ENCODE measurements at places on chromosomes 3 and 15.

DNA sequence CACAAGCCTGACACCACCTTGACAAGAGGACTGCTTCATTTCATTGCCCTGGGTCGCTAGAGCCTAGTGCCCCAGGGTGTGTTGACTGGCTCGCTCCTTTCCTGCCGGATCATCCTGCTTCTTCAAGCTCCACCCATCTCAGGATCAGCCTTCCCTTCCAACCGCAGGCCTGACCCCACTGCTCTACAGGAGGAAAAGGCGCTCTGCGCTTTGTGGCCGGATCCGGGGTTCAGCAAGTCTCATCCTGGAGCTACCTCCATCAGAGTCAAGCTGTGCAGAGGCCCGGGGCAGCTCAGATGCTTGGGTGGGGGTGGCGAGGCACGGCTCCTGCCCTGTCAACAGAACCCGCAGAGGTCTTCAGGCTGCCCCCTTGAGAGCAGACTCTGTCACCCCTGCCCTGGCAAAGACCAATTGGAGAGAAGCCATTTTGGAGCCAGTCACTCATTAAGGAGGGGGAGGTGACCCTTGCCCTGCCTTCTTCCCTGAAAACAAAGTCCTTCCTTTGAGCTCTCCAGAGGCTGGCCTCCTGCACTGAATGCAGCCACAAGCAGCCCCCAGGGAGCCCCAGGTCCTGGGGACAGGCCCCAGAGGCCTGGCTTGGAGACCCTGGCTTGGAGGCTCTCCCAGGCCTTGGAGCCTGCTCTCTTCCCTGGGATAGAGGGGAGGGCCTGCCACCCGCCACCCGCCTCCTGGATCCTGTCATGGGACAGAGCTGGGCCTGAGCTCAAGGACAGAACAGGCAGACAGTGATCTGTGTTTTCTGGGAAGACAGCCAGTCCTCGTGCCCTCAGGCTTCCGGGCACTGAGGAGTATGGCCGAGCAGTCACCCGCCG lies 80.3 kb downstream of the CPN2 start:
- DNase-seq, result no peak

- no peak for DNase-seq
These were observed 184.8 kb upstream of the P2RY1 start for GRCh38 chr3:152650177-152650576.

GRCh38 chr3:105848821-105849220 lies 20.0 kb downstream of the CBLB start:
- no peak for DNase-seq

DNA sequence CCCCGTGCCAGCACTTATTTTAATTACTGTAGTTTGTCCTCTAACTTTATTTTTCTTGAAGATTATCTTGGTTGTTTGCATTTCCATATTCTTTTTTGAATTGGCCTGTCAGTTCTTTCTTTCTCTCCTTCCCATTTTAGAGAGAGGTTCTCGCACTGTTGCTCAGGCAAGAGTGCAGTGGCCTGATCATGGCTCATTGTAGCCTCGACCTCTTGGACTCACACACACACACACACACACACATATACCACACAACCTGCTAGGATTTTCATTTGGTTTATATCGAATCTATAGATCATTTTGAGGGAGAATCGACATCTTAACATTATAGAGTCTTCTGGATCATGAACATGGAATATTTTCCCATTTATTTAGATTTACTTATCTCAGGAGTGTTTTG lies 8.7 kb downstream of the FEM1B start:
- no peak for DNase-seq

GRCh38 chr15:75306188-75306587 lies 23.6 kb downstream of the GOLGA6D start:
- no peak for DNase-seq

GRCh38 chr3:111593666-111594065 lies 1.5 kb downstream of the ZBED2 start:
- no peak for DNase-seq

GRCh38 chr15:27833974-27834373 lies 265.1 kb downstream of the OCA2 start:
- DNase-seq, result no peak

DNA sequence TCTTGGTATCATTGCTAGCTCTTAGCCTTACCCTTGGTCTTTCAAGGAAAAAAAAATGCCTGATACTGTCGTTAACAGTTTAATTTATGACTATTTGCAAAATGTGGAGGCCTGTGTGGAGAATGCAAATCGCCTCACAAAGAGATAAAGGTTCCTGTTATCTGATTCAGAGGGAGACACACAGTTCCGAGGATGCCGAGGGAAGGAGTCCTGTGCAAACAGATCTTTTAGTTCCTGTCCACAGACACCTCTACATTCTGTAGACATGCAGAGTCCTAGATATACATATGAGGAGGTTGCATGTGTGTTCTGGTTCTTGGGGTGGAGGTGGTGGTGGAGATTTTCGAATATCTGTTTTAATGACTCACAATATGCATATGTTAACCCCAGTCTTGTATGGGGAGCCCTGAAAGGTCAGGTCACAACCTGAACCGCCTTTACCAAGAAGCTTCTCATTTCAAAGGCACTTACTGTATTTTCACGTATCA lies 5.7 kb downstream of the NR2F2 start:
- DNase-seq, result no peak

GRCh38 chr3:28617821-28618220 lies 269.2 kb upstream of the AZI2 start:
- no peak for DNase-seq

DNA sequence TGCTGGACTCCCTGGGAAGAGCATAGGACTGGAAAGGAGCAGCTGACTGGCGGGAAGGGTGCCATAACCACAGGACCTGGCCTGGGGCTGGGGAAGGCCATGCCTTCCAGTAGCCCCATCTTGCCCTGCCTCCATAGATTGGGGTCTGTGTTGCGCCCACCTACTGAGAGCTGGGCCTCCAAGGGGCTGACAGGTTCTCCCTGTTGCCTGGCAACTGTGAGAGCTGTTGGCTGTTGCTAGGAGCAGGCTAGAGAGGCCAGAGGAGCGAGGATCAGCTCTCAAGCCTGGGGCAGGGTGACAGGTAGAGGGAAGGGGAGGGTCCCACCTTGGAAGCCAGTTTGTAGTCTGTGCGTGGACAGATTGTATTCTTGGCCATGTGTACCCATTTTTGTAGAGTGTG lies 2.8 kb upstream of the GNAI2 start:
- DNase-seq, result no peak

DNA sequence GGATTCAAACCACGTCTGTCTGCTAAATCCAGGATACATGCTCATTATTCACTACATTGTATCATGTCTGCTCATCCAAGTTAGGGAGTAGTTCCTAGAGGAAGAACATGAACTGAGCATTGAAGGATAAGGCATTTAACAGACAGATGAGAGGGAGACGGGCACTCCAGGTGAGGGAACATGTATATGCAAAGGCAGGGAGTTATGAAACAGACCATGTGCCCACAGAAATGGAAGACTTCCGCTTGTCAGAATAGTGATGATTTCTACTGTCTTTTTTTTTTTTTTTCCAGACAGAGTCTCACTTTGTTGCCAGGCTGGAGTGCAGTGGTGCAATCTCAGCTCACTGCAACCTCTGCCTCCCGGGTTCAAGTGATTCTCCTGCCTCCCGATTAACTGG lies 5.0 kb upstream of the NDUFAF1 start:
- DNase-seq, result no peak

- no peak for DNase-seq
These were observed 102.8 kb downstream of the EEFSEC start for GRCh38 chr3:128256131-128256530.

GRCh38 chr3:30311781-30312180 lies 294.6 kb upstream of the TGFBR2 start:
- no peak for DNase-seq

GRCh38 chr3:192931825-192932224 lies 14.2 kb upstream of the MB21D2 start:
- DNase-seq, result no peak

DNA sequence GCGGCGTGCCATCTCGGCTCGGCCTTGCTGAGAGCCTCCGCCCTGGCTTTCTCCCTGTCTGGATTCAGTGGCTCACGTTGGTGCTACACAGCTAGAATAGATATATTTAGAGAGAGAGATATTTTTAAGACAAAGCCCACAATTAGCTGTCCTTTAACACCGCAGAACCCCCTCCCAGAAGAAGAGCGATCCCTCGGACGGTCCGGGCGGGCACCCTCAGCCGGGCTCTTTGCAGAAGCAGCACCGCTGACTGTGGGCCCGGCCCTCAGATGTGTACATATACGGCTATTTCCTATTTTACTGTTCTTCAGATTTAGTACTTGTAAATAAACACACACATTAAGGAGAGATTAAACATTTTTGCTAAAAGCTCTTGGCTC lies 54.1 kb downstream of the PLXNA1 start:
- no peak for DNase-seq

DNA sequence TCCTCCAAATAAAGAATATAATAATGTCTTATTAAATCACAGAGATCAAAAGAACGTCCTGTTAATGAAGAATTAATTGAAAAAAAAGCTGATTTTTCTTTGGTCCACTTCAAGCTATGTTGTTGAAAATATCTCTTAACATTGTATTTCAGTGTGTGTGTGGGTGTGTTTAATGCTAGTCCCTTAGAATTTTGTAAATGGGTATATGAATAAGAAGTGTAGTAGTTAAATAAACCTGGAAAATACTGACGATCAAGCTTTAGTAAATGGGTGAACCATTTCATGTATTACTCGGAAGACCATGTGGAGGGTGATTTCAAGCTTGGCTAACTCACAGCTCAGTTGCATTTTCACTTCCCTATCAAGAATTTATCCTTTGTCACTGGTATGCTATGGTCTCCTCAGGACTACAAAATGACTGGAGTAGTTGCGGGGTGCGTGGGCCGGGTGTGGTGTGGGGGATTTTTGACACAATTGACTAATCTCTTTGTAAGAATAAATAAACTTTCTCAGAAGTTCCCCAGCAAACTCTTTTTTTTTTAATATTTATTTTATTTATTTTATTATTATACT lies 586.4 kb downstream of the GRM7 start:
- DNase-seq, result no peak

GRCh38 chr3:108305484-108306172 lies 9.3 kb downstream of the HHLA2 start:
- no peak for DNase-seq

DNA sequence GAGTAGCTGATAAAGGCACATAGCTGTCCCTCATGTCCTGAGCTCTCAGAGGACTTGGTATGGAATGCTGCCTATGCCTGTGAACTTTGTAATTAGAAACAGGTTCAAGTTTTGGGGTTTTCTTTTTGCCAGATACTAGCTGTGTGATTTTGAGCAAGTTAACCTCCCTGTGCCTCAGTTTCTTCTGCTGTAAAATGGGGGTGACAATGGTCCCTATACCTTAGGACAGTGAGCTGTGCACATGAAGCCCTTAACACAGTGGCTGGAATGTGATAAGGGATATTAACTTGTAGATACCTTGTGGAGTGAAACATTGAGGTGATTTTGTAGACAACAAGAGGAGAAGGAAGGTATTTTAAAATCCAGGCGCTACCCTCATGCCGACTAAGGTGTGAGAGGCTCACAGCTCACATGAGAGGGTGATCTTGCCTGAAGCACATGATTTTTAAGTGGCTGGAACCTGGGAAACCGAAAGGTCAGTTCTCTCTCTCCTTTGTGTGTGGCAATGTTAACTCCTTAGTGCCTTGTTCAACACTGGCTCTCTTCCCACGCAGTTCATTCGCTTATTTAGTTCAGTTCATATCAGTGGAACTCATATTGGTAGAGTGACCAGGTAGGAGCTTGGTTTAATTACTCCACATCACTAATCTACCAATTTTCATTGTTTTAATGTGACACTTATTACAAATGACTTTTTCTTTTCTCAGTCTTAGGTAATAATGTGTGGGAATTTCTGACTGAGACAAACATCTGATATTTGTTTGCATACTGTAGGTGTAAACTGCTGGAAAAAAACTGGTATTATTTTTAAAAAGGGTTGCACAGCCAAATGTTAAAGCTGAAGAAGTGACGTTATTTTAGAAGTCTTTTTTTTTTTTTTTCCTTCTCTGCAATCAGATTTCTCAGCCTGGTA lies 236.2 kb downstream of the ITPR1 start:
- no peak for DNase-seq

GRCh38 chr15:39888243-39888642 lies 31.8 kb downstream of the GPR176 start:
- no peak for DNase-seq

- DNase-seq, result no peak
These were observed 55.6 kb upstream of the RGMA start for GRCh38 chr15:93144463-93145236.
